Amygdala (tissue), 56 donors: ENCODE measurements at places on chromosomes 2 and 18.

GRCh38 chr2:10079266-10079869 lies 843 bp downstream of the CYS1 start:
- peak; percentile 42 for DNase-seq

DNA sequence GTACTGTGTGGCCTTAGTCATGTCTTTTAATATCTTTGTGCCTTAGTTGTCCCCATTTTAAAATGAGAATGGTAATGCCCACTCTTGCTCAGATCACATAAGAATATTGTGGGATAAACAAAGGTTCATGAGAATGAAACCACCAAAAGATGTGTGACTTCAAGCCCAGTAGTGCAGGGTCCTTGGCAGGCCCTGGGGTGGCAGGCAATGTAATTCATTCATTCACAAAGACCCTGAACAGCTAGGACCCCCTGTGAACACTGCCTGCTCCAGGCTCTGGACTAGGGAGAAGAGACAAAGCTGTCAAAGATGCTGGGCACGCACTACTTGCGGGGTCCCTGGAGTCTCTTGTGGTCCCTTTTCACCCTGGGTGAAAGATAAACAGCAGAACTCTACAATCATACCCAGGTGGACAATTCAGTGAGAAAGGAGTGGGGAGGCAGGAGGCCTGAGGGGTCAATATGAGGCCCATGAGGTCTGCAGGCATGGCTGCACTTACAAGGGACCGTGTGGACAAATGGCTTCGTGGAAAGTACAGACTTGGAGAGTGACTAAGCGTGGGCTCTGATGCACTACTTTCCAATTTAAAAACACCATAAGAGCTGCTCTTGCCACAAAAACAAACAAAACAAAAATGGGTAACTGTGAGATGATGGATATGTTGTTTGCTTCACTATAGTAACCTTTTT lies 136.1 kb downstream of the SMAD7 start:
- no peak for DNase-seq

- no peak for DNase-seq
Observed at GRCh38 chr2:229640636-229641035, 73.7 kb downstream of the DNER start.

- no peak for DNase-seq
Observed at GRCh38 chr2:20583425-20583881, 67.4 kb downstream of the HS1BP3 start.

- no peak for DNase-seq
Observed at GRCh38 chr2:127080938-127081755, 25.8 kb downstream of the BIN1 start.

DNA sequence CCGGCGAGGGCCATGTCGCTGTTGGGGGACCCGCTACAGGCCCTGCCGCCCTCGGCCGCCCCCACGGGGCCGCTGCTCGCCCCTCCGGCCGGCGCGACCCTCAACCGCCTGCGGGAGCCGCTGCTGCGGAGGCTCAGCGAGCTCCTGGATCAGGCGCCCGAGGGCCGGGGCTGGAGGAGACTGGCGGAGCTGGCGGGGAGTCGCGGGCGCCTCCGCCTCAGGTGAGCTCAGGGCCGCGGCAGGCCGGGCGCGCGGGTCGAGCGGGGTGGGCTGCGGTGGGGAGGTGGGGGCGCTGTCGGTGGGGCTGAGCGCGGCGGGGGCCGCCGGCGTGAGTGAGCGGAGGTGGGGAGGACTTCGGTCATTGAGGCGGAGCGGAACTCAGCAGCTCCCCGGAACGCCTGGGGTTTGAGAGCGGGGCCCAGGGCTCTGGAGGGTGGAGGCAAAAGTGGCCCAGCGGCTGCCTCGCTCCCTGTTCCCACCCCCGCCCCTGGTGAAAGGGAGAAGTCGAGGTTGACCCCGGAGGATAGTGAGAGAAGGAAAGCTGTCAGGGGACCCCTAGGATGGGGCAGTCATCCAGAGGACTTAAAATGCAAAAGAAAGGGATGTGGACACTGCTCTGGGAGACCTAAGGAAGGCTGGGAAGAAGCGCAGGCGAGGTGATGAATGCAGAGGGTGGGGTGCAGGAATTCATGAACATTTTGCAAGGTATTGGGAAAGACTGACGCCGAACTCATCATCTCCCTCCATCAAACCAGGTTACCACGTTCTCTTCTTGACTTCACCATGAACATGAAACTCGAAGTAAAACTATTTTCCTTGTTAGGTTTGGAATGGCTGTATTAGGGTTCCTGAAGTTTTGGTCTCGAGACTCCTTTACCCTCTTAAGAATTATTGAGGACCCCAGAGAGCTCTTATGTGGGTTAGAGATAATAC lies 633 bp downstream of the MALT1 start:
- no peak for DNase-seq

- DNase-seq: no peak
Observed at GRCh38 chr2:119338826-119339561, 27.6 kb downstream of the C2orf76 start.

DNA sequence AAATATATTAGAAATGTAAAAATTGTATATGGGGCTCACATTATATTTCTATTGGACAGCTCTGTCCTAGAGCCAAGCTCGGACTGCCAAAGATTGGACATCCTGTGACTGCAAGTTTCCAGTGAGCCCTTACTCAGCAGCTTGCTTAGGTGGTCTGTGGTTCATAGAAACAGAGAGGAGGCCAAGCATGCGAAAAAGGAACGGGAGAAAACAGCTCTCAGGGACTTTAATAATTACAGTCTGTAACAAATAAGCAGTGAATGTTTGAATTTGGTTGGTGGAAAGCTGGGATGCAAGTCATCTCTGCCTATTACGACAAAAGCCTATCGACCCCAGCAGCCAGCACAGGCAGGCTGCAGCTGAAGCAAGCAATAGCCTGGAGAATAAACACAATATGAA lies 35.6 kb downstream of the WIPF1 start:
- no peak for DNase-seq

DNA sequence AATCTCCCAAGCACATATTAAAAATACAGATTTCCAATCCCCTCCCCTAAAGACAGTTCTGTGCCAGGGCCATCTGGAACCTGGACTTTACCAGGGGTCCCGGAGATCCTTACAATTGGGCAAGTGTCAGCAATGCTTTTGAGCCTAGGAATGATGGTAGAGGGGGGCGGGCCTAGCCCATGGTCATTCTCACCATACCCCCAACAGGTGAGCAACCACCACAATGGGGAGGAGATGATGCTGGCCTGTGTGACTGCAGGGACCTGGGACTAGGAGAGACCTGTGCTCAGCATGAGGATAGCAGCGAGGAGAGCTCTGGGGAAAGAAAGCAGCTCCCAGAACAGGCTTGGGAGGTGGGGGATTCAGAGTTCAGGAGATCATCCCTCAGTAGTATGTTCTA lies 13.9 kb upstream of the ASAP2 start:
- DNase-seq: no peak

GRCh38 chr18:34590503-34590902 lies 119.6 kb upstream of the DTNA start:
- DNase-seq: no peak

DNA sequence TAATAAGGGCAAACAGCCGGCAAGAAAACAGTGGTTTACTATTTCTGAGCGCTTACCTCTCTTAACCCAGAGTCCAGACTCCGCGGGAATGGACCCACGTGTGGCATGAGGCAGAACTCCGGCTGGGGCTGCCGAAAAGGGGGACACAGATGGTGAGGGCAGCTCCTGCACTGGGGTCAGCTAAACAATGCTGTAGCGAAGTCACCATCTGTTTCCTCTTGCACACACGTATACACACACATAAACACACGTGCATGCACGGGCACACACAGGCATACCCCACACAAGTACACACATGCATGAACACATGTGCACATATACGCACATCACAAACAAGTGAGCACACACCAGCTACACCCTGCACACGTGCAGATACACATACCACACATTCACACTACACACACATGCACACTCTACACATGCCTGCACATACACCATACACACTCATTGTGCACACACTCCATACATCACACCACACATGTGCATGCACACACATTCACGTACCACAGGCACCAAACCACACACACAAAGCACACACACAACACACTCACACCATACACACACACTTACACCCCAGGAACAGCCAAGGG lies 105.9 kb upstream of the ID2 start:
- no peak for DNase-seq

- DNase-seq: no peak
Observed at GRCh38 chr2:218022851-218023530, 20.2 kb upstream of the TNS1 start.

- DNase-seq: no peak
Observed at GRCh38 chr2:160612266-160612856, 118.8 kb upstream of the RBMS1 start.

DNA sequence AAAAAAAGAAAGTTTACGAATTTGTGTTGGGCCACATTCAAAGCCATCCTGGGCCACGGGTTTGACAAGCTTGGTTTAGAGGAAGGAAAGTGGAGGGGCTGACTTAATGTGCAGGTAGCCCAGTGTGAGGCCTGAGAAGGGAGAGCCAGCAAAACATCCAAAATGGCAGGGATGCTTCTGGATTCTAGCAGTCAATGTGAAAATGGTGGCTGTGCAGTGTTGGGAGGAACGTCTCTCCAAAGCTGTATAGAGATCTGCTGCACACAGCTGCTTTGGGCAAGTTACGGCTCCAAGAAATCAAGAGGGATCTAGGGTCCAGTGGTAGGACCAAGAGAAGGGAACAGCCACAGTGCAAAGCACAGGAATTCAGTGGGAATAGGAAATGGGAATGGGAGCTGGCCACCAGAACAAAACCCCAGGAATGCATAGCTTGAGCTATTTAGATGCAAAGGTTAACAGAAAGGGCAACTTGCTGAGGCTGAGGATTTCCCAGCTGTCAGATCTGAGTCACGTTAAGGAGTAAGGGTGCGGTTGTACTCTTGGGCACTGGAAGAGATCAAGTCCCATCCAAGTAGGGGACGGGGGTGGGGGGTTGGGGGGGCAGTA lies 70.6 kb downstream of the B3GNT2 start:
- DNase-seq: no peak

DNA sequence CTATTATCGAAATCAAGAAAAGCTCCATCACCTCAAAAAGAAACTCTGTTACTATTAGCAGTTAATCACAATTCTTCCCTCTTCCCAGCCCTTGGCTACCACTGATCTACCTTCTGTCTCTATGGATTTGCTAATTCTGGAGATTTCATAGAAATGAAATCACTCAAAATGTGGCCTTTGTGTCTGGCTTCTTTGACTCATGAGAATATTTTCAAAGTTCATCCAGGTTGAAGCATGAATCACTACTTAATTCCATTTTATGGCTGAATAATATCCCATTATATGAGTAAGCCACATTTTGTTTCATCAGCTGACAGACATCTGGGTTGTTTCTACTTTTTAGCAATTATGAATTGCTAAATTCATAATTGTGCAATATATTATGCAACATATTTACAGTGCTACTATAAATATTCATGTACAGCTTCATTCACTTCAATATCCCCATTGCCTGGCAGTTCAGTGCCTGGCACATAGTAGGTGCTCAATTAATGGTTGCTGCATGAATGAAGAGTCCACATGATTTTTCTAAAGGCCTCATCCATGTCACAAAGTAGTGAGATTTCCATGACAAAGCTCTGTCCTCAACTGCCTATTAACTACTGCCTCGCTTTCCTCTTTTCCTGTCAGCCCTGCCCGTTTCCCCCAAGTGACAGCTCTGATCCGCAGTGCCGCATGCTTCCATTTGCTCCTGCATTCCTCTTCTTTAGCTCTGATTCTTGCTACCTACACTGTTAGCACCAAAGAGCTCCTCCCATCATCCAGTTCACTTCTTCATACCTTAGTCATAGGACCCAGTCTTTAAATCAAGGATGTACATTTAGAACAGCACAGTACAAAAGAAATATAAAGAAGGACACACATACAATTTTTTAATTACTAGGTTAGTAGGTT lies 32.8 kb downstream of the CCDC93 start:
- no peak for DNase-seq

DNA sequence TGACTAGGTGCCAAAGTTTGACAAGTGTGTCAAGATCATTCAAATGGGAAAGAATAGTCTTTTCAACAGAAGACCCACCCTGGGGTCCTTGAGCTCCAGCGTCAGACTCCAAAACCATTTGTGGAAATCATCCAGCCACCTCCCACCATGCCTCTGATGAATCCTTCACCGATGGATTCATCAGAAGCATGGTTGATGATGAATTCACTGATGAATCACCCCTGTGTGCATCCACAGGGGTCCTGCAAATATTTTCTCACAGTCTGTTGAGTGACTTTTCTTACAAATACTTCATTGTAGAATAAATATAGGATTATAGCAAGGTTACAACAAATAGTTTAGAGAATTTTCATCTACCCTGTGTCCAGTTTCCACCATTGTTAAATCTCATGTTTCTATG lies 4.3 kb downstream of the UGT1A9 start:
- no peak for DNase-seq

GRCh38 chr2:31239593-31240177 lies 5.7 kb downstream of the EHD3 start:
- DNase-seq: no peak

DNA sequence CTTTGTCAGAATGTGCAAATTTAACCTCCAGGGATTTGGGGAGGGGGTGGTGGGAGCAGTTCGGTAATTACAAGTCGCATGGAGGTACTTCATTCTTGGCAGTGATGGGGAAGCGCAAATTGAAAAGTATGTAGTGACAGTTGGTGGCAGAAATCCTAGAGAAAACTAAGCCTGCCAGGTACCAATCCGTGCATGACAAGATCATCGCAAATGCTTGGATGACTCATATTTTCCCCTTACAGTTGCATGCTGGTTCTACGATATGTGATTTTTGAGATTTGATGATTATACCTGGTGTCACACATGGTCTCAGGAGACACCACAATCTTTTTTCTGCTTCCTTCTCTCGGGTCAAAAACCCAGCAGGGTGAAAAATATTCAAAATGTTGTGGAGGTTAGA lies 479.7 kb upstream of the ID2 start:
- no peak for DNase-seq

DNA sequence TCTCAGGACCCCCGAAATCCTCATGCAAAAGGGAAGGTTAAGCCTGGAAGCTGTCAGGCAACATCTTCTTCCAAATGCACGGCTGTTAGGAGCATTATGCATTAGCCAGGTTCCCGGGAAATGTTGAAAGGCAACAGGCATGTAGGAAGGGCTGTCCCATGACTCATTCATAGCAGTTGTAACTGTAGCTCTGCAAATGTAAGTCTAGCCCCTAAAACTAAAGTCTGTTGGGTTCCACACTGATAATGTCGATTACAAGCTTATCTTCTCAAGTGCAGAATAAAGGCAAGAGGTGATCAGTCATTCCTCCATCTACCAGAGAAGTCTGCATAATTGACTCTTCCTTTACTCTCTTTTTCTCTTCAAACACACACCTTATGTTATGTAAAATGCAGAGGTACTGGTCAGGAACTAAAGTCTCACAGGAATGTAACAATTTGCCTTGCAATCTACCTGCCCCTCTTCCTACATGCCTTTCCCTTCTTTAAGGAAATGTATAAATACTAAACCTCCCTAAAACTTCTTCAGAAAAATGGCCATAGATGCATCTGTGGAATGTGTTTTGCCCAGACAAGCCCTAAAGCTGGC lies 99.8 kb downstream of the AKAIN1 start:
- no peak for DNase-seq
